ENCODE measurements at places on chromosomes 5 and 9.

DNA sequence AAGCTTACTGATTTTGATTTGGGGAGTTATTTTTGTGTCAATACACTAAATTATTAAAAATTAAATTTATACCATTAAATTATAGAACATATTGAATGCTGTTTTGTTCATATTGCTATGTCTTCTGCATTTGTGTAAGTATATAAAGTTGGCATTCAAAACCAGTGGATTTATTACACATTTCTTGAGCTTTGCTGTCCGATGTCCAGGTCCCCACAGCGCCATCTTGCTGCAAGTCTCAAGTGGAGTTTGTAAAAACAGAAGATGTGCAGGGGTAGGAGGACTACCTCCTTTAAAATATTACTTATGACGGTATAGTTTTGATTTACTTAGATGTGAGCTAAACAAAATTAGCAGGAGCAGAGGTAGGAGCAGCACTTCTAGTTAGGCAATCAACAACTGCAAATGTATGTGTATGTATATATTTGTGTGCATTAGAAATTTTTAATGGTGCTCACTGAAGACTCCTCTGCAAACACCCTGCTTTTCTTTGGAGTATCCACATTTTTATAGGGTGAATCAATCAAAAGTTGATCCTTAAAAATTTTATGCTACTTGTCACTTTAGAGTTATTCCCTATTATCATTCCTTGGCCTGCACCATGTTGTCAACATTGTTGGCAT, 37.4 kb downstream of the CPEB4 start:
- DNase-seq, result peak; percentile 36

GRCh38 chr9:122426723-122427122, 51.0 kb downstream of the OR1J1 start:
- DNase-seq, result no peak

- no peak for DNase-seq
Observed at GRCh38 chr5:16528382-16529110, 62.9 kb upstream of the ZNF622 start.

DNA sequence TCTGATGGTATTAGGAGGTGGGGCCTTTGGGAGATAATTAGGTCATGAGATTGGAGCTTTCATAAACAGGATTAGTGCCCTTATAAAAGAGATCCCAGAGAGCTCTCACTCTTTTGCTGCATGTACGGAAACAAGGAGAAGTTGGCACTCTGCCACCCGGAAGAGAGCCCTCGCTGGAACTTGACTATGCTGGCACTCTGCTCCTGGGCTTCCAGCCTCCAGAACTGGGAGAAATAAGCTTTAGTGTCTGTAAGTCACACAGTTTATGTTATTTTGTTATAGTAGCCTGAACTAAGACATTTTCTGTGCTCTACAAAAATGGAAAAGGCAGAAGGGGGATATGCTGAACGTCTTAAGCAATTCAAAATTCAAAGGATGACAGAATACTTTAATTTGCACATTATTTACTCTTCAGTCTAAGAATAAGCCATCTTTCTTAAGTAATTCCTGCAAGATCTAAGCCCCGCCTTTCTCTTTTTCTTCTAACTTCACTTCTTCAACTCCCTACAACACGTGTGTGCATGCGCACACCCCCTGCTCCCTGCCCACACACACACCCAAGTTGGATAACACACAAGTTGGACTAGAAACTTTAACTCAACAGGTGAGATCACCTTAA, 17.3 kb downstream of the NFIB start:
- no peak for DNase-seq

- DNase-seq, result no peak
Observed at GRCh38 chr5:76134646-76135045, 51.5 kb downstream of the SV2C start.

DNA sequence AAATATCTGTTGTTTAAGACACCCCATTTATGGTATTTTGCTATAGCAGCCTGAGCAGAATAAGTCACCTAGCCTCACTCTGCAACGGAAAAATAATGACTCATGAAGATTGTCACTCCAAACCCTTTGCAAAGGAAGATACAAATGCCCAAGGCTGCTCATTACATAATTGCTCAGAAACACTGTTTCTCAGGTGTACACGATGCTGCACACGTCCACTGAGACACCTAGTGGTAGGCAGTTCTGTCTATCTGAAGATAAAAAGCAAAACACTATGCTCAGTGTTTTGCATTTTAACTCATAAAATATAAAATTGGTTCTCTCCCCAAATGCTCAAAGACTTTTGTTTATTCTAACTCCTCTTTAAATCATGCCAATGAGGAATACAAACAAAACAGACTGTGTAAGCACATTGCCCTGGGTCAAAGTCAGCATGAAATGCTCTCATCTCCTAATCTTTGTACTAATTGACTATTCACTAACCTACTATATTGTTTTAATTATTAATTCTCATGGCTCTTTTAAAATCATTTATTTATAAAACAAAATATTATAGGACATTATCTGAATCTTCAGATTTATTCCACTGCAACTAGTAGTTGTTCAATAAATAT, 7.7 kb upstream of the TSLP start:
- peak; percentile 26 for DNase-seq

All from fibroblast of lung (primary cell).